KG1 (cell line): ENCODE measurements at places on chromosomes 16 and 17.

DNA sequence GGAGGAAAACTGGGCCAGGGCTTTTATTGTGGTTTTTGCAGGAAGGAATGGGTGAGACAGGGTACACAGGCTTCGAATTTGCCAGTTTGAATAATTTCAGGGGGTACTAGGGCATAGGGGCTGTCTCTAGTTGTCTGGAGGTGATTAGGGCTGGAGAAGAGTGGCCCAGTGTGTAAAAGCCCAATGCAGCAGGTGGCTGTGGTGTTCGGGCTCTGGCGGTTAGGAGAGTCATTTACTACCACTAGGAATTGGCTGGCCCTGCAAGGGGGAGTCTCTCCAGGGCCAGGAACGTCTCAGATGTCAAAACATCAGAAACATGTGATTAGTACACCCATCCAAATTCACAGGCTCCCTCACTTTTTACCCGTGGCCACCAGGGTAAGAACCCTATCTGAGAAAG is 50.3 kb downstream of the GINS3 start:
- DNase-seq, result no peak

DNA sequence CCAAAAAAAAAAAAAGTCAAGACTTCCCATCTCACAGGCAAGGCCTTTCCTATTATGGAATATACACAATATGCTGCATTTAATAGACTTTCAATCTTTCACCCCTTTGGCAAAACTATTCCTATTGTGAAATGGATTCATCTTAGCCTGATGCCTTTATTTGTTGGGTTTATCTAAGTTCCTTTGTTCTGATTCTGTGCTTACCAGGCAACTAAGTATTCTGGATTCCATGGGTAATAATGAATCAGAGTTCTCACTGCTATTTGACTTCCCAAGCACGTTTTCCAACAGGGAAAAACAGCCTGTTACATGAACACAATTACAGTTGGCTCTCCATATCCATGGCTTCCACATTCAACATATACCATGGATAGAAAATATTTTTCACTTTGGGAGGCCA is 135.5 kb downstream of the MYO1D start:
- DNase-seq, result no peak

- DNase-seq, result no peak
Observed at GRCh38 chr16:50631249-50631984, 49.7 kb downstream of the SNX20 start.

- DNase-seq, result no peak
Observed at GRCh38 chr16:56192986-56193945, 2.0 kb downstream of the GNAO1 start.

DNA sequence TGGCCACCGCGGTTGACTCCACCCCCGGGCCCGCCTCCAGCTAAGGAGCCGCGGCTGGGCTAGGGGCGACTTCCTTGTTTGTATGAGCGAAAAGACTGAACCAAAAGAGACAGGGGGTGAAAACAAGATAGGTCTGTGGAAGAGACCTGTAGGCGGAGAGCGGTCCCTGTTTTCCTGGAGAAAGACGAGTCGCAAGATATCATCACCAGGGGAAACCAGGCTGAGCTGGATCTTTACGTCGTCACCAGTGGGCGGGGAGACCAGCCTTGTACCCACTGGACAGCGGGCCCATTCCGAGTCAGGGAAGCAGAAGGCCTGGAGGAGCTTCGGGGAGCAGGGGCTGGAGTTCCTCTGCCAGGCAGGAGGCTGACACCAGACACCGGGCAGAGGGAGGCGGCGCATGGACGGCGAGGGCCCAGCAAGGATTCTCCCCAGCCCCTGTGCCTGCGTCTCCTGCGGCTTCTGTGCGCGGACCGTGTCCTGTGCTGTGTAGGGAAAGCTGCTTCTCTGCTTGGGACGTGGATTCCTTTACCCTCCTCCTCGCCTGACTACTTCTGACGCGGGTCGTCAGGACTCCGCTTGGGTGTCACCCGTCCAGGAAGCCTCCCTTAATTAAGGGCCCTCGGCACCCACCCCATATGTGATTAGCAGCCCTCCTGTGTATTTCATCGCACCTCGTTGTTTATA is 10.3 kb upstream of the ARL4D start:
- DNase-seq, result peak; percentile 72

DNA sequence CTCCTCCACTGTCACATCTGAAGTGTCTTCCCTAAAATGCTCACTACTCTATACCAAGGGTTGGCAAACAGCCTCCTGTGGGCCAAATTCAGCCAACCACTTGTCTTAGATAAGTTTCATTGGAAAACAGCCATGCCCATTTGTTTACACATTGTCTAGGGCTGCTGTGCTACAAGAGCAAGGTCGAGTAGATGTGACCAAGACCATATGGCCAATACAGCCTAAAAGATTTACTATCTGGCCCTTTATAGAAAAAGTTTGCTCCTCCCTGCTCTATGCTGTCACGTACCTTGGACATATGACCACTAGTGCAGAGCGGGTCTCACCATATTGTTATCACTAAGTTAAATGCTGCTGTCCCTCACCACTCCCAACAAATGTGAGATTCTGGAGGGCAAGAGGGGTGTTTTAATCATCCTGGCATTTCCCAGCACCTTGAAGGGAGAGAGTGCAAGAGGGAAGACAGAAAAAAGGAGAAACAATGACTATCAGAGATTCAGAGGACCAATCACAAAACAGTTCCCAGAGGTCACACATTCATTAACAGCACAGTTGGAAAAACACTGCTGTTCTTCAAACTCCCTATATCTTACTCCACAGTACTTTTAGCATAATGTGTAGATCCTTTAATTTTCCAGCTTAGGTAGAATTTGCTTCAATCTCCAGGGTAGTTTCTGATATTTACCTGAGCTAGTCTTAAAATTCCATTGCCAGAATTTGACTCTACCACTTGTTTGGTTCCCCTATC is 13.2 kb downstream of the LSM12 start:
- DNase-seq, result no peak

GRCh38 chr16:58099097-58099955 is 29.9 kb downstream of the CFAP20 start:
- no peak for DNase-seq

DNA sequence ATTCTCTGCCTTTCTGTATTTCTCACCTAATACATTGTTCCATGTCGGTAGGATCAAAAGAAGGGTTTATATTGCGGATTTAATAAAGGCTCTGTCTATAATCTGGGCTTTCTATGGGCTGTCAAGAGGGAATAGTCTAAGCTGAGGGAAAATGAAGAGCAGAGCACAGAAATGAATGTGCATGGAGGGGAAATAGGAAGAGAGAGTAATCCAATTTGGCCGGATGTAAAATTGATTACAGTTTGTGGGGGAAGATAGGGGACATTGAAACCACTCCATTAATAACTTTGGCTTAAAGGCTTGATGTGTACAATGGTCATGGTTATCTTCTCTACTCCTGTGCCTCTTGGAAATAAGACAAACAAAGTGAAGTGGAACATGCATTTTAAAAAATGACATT is 334.2 kb upstream of the CDH8 start:
- DNase-seq, result no peak

- no peak for DNase-seq
Observed at GRCh38 chr16:65059406-65059980, 62.4 kb downstream of the CDH11 start.

- DNase-seq, result no peak
Observed at GRCh38 chr17:4163951-4164350, 21.0 kb downstream of the CYB5D2 start.

- no peak for DNase-seq
Observed at GRCh38 chr16:20181416-20181815, 107.7 kb upstream of the GPR139 start.

DNA sequence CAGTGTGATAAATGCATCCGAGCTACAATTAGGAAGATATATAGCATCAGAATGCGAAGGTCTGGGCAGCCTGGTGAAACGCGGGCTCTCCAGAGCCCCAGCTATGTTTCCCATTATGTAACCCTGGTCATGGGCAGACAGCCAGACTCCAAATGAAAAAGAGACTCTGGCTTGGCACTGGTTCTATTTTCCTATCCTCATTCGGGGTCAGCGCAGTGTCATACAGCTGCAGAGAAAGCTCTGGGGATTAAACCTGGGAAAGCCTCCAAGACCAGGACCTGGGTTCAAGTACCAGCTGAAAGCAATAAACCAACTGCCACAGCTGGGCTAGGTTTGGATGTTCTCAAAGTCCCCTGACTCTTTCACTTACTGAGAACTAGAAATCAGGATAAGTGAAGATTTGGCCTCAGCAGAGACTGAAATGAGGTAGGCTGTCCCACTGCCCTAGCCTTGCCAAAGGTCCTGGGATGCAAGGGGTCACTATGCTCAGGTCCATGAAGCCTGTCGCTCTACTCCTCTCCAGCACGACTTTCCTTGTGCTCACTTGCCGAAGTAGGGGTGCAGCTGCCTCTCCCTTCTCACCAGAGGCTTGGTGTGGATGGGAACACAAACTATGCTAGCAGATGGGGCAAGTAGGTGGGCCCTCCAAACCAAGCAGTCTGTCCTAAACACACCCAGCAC is 123.8 kb downstream of the SMG6 start:
- no peak for DNase-seq

DNA sequence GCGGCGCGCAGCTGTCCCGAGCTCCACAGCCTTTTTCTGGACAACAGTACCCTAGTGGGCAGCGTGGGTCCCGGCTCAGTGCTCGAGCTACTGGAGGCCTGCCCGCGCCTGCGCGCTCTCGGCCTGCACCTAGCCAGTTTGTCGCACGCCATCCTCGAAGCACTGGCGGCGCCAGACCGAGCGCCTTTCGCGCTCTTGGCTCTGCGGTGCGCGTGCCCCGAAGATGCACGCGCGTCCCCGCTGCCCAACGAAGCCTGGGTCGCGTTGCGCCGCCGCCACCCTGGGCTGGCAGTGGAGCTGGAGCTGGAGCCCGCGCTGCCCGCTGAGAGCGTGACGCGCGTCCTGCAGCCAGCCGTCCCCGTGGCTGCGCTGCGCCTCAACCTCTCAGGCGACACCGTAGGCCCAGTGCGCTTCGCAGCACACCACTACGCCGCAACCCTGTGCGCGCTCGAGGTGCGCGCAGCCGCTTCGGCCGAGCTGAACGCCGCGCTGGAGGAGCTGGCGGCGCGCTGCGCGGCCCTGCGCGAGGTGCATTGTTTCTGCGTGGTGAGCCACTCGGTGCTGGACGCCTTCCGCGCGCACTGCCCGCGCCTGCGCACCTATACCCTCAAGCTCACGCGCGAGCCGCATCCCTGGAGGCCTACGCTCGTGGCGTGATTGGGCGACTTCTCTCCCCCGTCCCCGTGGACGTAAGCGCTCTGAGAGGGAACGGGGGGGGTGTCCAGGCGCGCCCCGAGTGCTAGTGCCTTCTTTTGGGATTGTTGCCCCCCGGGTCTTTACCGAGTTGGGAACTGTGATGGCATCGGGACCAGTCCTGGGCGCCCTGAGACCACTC is 1.2 kb upstream of the HSF4 start:
- DNase-seq, result no peak

GRCh38 chr17:36923814-36924221 is 13.5 kb upstream of the LHX1 start:
- no peak for DNase-seq

GRCh38 chr17:73991260-73991659 is 212.2 kb upstream of the RPL38 start:
- DNase-seq, result no peak

DNA sequence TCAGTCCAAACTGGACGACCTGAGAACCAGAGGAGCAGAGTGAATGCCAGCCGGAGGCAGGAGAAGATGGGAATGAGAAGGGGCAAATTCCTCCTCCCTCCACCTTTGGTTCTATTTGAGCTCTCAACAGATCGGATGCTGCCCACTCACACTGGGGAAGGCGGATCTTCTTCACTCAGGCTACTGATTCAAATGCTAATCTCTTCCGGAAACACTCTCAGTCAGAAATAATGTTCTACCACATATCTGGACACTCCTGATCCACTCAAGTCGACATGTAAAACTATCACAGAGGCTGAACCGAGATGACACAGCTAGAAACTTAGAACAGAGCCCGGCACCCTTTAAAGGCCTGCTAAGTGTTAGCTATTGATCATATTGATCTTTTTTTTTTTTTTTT is 57.4 kb upstream of the GRIN2A start:
- DNase-seq, result no peak

GRCh38 chr16:69329369-69330285 is 761 bp downstream of the PDF start:
- DNase-seq, result no peak

- DNase-seq, result no peak
Observed at GRCh38 chr17:13843862-13844635, 225.3 kb upstream of the COX10 start.

GRCh38 chr16:57938936-57939871 is 31.7 kb downstream of the CNGB1 start:
- DNase-seq, result no peak

DNA sequence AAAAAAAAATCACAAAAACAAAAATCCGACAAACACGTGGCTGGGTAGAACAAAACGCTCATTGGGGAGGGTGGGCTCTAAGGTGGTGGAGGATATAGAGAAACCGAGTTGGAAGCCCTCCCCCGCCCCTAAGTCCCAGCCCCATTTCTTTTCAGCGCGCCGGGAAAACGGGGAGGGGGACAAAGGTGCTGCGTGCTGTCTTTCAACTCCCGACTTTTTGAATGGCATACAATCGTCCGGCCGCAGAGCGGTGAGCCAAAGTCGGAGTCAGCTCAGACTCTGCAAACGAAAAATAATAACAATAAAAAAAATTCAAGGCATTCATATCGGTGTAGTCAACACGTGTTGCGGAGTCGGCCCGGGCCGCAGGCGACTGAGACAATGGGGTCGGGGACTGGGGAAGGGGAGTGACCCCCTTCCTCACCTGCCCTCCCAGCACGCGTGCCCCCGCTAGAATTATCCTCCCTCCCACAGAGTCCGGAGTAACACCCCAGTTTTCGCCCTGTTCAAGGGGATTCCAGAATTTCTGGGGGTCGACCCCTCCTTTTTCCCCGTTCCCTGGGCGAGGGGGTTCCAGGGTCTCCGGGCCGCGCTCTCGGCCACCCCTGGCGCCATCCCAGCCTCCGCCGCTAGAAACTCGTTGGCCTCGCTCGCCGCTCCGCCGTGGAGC is 1.7 kb upstream of the IGF2BP1 start:
- DNase-seq, result no peak
